Tibial nerve (tissue), 4 donors: ENCODE measurements at places on chromosomes 5 and 9.

- no peak overlapping the region for H3K27ac ChIP-seq
- H3K4me3 ChIP-seq, result no peak overlapping the region
- no peak for DNase-seq
- H3K4me1 ChIP-seq, result no peaks in the 10 kb centered on the region
- H3K27me3 ChIP-seq, result no peaks in the 10 kb centered on the region
Observed at GRCh38 chr5:42677156-42677842, 79.3 kb upstream of the CCDC152 start.

- H3K27me3 ChIP-seq, result no peaks in the 10 kb centered on the region
- H3K4me1 ChIP-seq, result peaks cover 34% of the 10 kb centered on the region
- H3K36me3 ChIP-seq, result no peaks in the 10 kb centered on the region
- no peak for DNase-seq
- H3K4me3 ChIP-seq, result no peak overlapping the region
- peak overlapping the region; percentile 70 for H3K27ac ChIP-seq
Observed at GRCh38 chr9:131731237-131731636, 8.6 kb downstream of the RAPGEF1 start.

DNA sequence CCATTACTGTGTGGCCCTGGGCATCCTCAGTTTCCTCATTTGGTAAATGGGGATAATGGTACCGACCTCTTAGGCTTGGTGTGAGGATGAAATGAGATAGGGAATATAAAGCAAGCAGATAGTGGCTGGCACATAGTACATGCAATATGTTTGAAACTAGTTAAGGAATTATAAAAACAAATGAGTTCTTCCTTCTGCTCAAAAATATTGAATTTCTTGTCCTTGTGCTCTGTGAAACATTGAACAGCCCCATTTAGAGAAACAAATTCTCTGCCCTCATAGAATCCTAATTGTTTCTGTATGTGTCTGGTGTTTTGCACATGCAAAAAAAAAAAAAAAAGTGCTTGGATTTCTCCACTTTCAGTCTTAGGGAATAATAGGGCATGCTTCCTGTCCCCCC, 39.7 kb downstream of the PTCD2 start:
- no peak overlapping the region for H3K4me3 ChIP-seq
- H3K36me3 ChIP-seq, result no peaks in the 10 kb centered on the region
- H3K27me3 ChIP-seq, result no peaks in the 10 kb centered on the region
- no peaks in the 10 kb centered on the region for H3K4me1 ChIP-seq

DNA sequence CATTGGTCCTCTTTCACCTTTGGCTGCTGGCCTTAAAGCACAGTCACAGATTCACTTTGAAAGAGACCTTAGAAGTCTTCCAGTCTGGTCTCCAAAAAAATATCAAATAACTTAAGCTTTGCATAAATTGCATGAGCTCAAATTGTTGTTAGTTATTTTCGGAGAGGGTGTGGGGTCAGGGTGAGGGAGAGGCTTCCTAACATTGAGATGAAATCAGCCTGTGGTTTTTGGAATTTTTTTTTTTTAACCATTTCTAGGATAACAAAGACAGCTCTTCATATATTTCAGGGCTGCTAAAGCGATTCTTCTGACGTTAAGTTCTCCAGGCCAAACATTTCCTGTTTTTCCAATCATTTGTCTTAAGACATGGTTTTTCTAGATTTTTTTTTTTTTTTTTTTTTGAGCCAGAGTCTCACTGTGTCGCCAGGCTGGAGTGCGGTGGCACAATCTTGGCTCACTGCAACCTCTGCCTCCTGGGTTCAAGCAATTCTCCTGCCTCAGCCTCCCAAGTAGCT, 4.5 kb downstream of the OCLN start:
- no peak overlapping the region for H3K27ac ChIP-seq
- no peaks in the 10 kb centered on the region for H3K27me3 ChIP-seq
- no peaks in the 10 kb centered on the region for H3K4me1 ChIP-seq

DNA sequence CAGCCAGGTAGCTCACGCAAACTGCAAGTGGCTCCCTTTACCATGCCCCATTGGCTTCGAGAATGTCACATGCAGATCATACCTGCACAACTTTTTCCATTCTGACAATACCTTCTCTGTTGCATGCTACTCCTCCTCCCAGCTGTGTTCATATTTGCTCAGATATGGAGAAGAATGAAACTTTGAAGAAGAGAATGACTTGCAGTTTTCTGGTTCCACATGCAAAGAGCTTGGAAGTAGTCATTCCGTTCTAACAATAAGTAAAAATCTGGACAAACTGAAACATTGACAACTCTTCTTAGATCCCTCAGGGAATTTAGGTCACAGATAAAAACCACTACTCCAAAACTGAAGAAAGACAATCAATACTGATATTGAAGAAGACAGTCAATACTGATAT, 49.6 kb upstream of the IRX1 start:
- no peaks in the 10 kb centered on the region for H3K36me3 ChIP-seq
- H3K4me3 ChIP-seq, result no peak overlapping the region
- no peaks in the 10 kb centered on the region for H3K4me1 ChIP-seq
- H3K27ac ChIP-seq, result no peak overlapping the region
- no peaks in the 10 kb centered on the region for H3K27me3 ChIP-seq

DNA sequence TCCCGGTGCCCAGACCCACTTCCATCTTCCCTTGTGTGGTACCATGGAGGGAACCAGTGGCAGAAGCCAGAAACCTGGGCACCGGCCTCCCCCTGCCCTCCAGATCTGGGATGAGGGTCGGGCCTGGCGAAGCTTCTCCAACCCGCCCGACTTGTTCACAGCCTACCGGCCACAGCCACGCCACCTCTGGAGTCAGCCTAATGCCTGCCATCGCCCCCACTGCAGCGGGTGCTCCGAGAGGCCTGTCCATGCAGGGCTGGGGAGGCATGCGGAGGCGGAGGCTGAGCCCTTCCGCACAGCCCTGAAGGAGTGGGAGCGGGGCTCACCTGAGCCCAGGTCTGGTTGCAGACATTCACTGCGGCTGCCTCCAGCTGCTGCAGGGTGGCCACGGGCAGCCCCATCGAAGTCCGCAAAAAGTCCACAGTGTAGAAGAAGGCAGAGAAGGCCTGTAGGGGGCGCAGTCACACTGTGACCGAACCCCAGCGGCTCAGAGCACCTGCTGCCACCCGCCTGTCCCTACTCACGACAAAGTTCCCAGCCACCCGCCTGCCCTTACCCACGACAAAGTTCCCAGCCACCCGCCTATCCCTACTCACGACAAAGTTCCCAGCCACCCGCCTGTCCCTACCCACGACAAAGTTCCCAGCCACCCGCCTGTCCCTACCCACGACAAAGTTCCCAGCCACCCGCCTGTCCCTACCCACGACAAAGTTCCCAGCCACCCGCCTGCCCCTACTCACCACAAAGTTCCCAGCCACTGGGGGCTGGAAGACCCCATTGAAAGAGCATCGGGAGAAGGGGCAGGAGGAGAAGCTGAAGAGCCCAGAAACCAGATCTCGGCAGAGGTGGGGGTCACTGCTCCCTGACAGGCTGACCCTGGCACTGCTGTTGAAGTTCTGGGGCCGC, 3.8 kb upstream of the NPDC1 start:
- no peak overlapping the region for H3K27ac ChIP-seq
- no peak overlapping the region for H3K4me3 ChIP-seq
- no peaks in the 10 kb centered on the region for H3K36me3 ChIP-seq
- peak; percentile 57 for DNase-seq
- H3K27me3 ChIP-seq, result no peaks in the 10 kb centered on the region

DNA sequence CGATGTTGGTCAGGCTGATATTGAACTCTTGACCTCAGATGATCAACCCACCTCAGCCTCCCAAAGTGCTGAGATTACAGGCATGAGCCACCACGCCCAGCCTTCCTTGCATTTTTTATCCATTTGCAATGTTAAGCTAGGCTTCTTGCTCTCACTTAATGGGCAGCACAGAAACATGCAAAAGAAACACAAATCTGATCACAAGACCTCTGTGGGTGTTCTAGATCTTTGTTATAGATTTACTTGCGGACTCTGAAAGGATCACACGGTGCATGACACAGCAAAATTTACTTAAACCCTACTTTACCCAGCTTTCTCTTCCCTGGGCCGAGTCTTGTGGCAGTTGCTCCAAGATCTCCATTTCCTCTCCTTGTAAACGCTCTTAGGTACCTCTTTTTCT, 71.3 kb downstream of the PSAT1 start:
- H3K4me3 ChIP-seq, result no peak overlapping the region
- no peaks in the 10 kb centered on the region for H3K27me3 ChIP-seq
- H3K36me3 ChIP-seq, result no peaks in the 10 kb centered on the region
- DNase-seq, result no peak

DNA sequence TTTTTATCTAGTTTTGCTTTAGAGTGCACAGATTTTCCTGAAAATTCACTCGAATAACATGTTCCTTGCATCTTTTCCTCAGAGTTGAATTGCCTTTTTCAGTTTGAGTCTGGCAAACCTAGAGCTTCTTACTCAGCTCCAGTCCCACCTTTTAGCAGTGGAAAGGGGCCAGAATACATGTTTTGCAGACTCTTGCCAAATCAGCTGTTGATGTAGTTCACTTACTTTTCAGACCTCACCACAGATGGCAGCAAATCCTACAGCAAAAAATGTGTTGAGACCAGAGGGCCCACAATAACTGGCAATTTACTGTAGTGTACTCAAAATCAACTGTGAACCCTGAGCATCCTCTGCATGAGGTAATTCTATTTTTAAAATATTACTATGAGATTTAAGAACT, 545.2 kb upstream of the ACO1 start:
- no peak overlapping the region for H3K27ac ChIP-seq
- H3K27me3 ChIP-seq, result no peaks in the 10 kb centered on the region
- no peaks in the 10 kb centered on the region for H3K4me1 ChIP-seq
- no peaks in the 10 kb centered on the region for H3K36me3 ChIP-seq
- no peak overlapping the region for H3K4me3 ChIP-seq
- DNase-seq, result no peak

- H3K27ac ChIP-seq, result no peak overlapping the region
- H3K4me1 ChIP-seq, result peaks cover 9% of the 10 kb centered on the region
- H3K27me3 ChIP-seq, result no peaks in the 10 kb centered on the region
- DNase-seq, result no peak
- no peak overlapping the region for H3K4me3 ChIP-seq
Observed at GRCh38 chr9:113912816-113913215, 36.7 kb downstream of the ZNF618 start.

GRCh38 chr9:69580582-69581214, 91.5 kb downstream of the APBA1 start:
- no peak for DNase-seq
- H3K27ac ChIP-seq, result no peak overlapping the region
- H3K4me3 ChIP-seq, result no peak overlapping the region
- H3K36me3 ChIP-seq, result no peaks in the 10 kb centered on the region
- no peaks in the 10 kb centered on the region for H3K27me3 ChIP-seq

- DNase-seq, result no peak
- H3K27me3 ChIP-seq, result no peaks in the 10 kb centered on the region
- no peak overlapping the region for H3K4me3 ChIP-seq
- H3K27ac ChIP-seq, result no peak overlapping the region
- H3K4me1 ChIP-seq, result peaks cover 27% of the 10 kb centered on the region
Observed at GRCh38 chr9:136403538-136403914, 3.6 kb upstream of the SNAPC4 start.

DNA sequence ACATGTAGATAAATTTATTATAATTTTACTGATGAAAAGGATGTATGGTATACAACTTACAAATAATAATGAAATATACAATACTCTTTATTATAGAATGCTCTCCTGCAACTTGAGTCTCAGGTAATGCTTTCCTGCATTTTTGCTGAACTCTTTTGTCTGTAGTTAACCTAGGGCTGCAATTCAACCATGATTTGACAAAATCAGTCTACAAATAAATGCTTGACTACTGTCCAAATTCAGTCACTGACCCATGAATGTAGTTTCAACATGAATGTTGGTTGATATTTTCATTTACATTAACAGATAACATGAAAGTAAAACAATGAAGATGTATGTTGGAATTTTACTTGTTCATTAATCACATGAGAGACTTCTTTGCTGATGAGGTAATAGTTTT, 320.9 kb downstream of the ZSWIM6 start:
- no peaks in the 10 kb centered on the region for H3K36me3 ChIP-seq
- H3K4me1 ChIP-seq, result no peaks in the 10 kb centered on the region
- no peak overlapping the region for H3K4me3 ChIP-seq
- no peak overlapping the region for H3K27ac ChIP-seq

DNA sequence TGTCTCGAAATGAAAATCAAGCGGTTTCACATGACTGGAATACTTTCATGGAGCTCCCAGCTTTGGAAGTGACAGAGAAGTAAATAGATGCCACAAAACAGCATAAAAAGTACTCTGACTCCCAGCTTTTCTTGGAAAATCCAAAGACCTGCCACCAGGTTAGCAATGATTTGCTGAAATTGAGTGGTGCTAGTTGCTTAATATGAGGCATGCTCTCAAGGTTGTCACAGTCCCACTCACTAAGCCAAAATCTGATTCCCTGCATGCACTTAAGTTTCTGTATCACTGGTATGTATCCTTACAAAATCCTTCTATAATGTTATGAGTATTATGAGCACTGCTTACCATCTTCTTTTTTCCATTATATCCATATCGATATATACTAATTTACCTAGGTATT, 13.0 kb upstream of the SH3RF2 start:
- no peak overlapping the region for H3K4me3 ChIP-seq
- no peaks in the 10 kb centered on the region for H3K27me3 ChIP-seq
- H3K4me1 ChIP-seq, result no peaks in the 10 kb centered on the region
- no peak overlapping the region for H3K27ac ChIP-seq
- H3K36me3 ChIP-seq, result no peaks in the 10 kb centered on the region

GRCh38 chr5:132301344-132302271, 7.4 kb downstream of the SLC22A4 start:
- DNase-seq, result no peak
- H3K4me3 ChIP-seq, result no peak overlapping the region
- H3K27ac ChIP-seq, result no peak overlapping the region
- H3K4me1 ChIP-seq, result no peaks in the 10 kb centered on the region
- no peaks in the 10 kb centered on the region for H3K27me3 ChIP-seq

DNA sequence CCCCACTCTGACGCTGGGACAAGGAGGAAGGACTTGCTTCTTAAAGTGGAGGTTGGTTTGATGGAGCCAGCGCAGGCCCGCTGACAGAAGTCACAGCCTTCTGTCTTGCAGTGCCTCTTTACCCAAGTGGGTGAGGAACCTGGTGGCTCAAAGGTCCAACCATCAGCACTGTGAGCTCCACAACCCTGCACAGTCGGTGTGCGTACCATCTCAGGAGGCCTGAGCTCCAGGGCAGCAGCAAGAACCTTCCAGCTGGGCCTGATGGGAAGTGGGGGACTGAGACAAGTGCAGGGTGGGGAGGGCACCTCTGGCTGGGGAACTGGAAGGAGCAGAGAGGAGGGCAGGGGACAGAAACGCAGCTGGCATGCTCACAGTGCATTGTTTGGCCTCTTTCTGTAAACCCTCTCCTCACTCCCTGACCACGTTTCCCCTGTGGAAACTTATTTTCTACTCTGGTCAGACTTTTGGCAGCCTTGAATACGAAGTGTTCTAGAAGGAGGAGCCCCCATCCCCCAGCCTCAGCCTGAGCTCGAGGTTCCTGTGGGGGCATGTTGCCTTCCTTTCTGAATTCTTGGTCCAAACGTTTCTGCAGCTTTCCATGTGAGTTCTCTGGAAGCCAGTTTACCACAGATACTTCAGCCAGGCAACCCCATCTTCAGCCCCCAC, 178.5 kb upstream of the PITX1 start:
- no peaks in the 10 kb centered on the region for H3K27me3 ChIP-seq
- no peak overlapping the region for H3K27ac ChIP-seq
- no peaks in the 10 kb centered on the region for H3K36me3 ChIP-seq
- no peaks in the 10 kb centered on the region for H3K4me1 ChIP-seq
